Pancreas (tissue), 10 donors: ENCODE measurements at places on chromosomes 7 and 10. TPM values are rescaled to one million over a fixed set of nuclear protein-coding genes. Genes with fewer than 3 reads are reported as not detected.

DNA sequence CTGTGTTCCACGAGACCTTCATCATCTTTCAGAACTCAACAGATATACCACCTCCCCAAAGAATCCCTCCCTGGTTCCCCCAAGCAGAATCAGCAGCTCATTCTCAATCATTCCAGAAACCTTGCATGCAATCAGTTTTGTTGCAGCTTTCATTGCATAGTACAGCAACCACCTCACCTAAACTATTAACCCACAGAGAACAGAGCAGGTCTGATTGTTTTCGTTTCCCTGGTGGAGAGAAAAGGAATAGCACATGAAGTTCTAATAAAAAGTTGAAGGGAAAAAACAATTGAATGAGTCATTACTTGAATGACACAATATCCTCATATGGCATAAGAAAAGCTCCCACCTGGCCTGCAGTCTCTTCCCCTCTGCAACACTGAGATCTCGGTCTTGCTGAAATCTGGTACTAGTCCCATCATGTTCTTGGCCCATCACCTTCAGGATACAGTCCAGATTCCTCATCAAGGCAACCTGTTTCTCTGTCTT lies 147.1 kb upstream of the GDF10 start:
- DNase-seq, result no peak

Gene GATAD1
- total RNA-seq, result 16.5 TPM

DNA sequence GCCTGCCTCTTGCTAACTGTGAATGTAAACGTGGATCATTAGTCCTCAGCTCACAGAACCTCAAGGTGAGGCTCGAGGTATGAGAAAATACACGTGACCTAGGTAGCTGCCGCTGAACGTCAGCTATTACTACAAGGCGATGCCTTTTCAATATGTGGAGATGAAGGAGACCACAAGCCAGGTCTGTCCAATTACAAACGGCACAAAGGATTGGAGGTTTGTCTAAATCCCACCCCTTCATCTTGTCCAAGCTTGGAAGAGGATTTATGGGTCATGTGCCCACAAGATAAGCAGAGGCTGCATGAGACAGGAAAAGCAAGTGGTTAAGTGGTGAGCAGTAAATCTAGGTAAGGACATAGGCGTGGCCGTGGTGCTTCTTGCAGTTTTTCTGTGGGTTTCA lies 3.4 kb downstream of the H2BK1 start:
- no peak for DNase-seq

Gene PIK3AP1
- 32.4 TPM for total RNA-seq

Gene EVX1
- not detected for total RNA-seq

Gene TRPV5
- not detected for total RNA-seq
